ENCODE measurements at places on chromosomes 11 and 22.

GRCh38 chr22:49163258-49163959, 664.3 kb downstream of the BRD1 start:
- no peak for ATAC-seq

DNA sequence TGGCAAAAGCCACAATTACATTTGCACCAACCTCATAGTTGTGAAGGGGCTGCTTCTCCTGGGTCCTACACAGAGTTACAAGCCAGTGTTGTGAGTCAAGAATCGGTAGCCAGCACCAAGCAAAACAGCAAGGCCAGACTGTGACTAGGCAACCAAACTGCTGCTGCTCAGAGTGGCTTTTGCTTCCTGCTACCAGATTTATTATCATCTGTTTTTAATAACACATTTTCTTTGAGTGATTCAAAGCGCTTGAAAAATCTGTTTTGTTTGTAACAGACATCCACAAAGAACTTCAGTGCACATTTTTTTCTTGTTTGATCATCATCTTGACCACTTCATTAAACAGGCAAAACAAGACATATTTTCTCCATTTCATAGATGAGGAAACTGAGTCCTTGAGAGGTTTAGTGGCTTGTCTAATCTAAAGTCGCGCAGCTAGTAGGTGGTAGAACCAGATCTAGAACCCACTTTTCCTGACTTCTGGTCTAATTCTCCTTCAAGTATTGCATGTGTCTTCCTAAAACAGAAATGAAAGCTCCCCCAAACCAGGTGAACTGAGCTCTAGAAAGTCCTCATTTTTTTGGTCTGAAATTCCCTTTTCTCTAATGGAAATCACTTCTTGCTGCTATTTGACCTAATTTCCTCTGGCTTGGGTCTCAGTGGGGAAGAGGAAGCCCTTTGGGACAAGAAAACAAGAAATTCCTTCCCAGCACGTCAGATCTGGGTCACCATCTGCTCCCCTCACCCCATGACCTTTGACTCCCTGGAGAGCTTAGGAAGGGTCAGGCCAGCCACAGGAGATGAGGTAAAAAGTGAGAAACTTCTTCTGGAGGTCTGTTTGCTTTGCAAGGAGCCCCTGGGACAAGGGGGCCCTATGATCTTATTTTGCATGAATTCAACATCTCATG, 39.9 kb downstream of the CWC15 start:
- ATAC-seq, result no peak

DNA sequence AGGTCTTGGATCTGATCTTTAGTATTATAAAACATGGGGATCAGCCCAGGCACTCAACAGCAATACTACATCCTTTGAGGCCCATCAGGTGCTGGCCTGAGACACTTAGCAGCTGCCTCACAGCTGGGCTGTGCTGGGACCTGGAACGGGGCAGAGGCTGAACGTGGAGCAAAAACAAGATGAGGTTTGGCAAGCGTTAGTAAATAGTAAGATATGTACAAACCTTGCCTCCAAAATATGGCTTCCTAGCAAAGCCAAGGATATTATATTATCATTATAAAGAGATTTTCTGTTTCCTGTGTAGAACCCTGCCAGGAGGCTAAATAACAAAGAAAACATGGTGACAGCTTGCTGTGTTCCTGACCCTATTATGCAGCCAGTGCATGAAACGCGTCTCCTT, 60.0 kb upstream of the SPON1 start:
- no peak for ATAC-seq

- ATAC-seq, result no peak
Observed at GRCh38 chr11:11486002-11486401, 133.0 kb upstream of the CSNK2A3 start.

- ATAC-seq, result peak; percentile 53
Observed at GRCh38 chr22:46239261-46240048, 10.6 kb downstream of the CDPF1 start.

DNA sequence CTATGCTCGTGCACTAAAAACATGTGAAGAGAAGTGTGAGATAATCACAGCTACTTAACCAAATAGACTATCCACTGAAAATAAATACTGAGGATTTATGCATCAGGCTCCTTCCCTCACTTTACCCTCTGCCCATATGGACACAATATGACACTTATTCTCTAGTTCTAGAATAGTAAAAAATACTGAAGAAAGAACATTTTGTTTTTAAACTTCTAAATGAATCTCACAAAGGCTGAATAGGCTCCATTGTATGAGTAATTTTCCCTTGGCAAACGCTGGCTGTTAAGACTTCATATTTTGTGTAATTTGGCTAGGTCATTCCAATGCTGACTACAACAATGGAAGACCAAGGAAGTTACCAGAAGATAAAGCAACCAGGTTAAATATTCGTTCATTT, 9.9 kb downstream of the HPS5 start:
- ATAC-seq, result no peak

DNA sequence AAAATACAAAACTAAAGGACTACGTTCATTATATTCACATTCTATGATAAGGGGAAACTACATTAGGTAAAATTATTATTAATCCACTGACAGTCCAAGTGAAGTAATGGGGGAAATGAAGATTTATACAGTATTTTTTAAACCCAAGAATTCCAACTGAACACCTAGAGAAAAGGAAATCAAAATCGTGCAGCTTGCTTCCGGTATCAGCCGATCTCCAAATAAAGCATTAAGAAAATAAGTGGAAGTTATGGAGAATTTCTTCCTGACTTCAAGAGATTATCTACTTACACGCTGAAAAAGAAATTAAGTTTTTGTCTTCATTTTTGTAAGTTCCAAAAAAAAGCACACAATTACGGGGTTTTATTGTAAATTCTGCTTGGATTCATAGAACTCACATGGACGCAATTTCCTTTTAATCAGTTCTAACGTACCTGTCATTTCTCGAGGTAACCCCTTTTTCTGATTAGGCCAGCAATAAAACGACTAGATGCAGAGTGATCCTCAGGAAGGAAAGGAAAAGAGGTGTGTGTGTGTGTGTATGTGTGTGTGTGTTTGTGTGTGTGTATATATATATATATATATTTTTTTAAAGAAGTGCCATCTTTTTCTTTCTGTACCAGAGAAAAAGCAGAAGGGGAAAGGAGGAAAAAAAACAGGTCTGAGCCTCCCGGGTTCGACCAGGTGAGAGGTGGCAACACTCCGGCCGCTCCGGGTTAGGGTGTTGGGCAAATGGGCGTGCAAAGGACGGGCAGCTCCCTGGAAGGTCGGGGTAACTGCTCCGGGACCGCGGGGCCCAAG, 1.1 kb downstream of the ZBTB44 start:
- ATAC-seq, result no peak

DNA sequence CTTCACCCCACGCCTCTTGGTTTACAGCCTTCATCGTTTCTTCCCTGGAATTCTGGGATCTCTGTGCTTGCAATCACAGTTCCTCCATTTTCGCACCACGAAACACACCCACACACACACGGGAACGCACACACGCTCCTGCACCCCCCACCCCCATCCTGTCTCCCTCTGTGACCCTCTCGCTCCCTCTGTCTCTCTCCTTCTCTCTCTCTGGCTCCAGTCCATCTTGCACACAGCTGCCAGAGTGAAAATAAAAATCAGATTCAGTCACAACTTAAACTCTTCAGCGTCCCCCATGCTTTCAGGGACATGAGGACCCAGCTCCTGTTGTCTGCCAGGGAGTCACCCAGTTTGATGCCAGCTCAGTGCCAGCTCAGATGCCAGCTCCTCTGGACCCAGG, 3.0 kb downstream of the GAL start:
- ATAC-seq, result no peak

GRCh38 chr11:109851780-109852390, 241.3 kb upstream of the ZC3H12C start:
- no peak for ATAC-seq

- ATAC-seq, result no peak
Observed at GRCh38 chr11:113773092-113773415, 438 bp downstream of the ZW10 start.

DNA sequence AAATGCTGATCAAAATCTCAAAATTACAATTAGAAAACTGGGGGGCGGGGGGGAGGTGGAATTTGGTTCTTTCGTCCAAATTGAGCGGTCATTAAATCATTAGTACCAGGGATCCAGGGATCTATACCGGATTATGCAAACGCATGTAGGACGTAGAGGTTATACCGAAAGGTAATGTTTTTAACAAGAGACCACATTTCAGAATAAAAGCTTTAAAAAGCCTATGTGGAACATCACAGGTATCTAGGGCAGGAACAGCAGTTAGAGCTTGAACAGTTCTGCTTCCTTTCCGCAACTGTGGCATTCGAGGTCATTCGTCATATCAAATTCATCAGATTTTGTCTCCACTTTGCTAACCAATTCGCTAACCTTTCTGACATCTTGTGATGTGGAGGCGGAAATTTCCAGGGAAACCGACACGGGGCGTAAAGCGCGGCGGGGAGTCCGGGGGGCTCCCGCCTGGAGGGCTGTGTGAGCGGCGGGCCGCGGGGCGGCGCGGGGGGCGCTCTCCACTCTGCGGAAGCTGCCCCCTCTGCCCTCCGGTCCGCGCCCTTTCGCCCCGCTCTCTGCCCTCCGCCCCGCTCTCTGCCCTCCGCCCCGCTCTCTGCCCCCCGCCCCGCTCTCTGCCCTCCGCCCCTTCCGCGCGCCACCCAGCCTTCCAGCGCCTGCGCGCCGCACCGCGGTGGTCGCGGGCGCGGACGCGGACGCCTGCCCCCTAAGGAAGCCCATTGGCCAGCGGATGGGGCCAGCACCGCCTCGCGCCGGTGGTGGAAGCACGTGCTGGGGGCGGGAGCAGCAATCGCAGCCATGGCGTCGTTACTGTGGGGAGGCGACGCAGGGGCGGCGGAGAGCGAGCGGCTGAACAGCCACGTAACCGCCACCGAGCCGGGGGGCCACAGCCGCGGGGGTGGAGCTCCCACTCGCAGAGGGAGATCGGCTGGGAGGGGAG, at the start of gene DDX25:
Gene DDX25 (plus strand): TSS at position 798 of the 949 bp plus-strand sequence. CDS start 10 bp downstream, at position 808.
- ATAC-seq, result no peak

GRCh38 chr22:41722496-41722895, 23.2 kb downstream of the MEI1 start:
- no peak for ATAC-seq

DNA sequence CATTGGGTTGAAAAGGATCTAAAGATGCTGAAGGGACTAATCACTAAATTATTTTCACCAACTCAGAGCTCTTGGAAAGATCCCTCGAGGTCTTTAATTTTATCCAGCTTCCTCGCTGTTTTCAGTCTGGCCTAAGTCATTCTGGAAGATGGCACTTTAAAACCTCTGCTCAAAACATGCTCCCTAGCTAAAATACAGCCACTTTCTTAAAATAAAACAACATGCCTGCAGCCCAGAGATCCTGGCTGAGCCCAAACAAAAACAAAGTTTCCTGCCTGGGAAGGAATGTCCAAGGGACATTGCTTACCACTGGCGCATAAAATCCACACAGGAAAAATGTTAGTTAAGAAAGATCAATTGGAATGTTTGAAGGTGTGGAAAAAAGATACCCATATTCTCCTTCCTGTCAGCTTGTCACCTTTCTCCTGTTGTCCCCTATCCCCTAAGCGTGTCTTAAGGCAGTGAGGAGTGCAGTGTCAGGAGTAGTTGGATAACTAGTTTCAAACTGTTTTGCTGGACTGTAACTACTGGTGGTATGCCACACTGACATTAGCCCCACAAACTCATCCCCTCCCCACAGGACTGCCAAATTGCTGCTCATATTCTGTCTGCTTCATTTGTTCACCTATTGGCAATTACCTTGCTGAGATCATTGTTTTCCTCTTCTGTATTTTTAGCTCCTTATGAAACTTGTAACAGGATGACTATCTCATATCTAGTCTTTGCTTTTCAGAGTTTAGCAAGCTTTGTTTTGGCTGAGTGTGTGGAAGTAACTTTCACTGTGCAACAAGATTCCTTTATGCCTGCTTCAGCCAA, 108.3 kb upstream of the SESN3 start:
- no peak for ATAC-seq

DNA sequence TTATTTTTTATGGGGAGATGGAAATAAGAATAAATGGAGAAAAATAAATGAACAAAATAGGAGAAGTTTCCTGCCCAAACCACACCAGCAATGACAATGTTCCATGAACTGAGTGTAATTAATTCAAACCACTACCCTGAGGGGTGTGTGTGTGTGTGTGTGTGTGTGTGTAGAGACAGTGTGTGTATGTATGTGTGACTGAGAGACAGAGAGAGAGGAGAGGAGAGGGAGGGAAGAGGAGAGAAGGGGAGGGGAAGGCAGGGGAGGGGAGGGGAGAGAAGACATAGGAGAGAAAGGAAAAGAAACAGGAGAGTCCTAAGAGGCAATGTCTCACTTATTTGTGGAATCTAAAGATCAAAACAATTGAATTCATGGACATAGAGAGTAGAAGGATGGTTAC, 65.0 kb upstream of the POU2AF1 start:
- ATAC-seq, result no peak

- peak; percentile 21 for ATAC-seq
Observed at GRCh38 chr11:102225689-102226568, 91.4 kb upstream of the BIRC3 start.

GRCh38 chr11:95682552-95682951, 107.0 kb downstream of the FAM76B start:
- no peak for ATAC-seq

DNA sequence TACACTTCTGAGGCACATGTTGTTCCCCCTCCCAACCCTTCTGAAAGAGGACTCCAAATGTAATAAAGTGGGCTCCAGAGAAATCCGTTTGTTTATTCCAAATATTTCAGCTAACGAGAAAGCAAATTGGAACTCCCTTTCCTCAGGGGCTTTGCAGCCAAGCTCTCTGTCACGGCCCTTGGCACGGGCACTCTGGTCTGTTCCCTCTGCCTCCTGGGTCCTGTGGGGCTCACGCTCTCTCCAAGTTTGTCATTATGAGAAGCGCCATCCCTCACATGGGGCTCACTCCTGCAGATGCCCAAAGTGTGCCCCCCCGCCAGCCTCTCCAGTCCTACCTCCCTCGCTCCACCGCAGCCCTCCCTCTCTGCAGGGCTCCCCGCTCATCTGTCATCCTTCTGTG, 125.4 kb upstream of the POU2AF2 start:
- no peak for ATAC-seq

DNA sequence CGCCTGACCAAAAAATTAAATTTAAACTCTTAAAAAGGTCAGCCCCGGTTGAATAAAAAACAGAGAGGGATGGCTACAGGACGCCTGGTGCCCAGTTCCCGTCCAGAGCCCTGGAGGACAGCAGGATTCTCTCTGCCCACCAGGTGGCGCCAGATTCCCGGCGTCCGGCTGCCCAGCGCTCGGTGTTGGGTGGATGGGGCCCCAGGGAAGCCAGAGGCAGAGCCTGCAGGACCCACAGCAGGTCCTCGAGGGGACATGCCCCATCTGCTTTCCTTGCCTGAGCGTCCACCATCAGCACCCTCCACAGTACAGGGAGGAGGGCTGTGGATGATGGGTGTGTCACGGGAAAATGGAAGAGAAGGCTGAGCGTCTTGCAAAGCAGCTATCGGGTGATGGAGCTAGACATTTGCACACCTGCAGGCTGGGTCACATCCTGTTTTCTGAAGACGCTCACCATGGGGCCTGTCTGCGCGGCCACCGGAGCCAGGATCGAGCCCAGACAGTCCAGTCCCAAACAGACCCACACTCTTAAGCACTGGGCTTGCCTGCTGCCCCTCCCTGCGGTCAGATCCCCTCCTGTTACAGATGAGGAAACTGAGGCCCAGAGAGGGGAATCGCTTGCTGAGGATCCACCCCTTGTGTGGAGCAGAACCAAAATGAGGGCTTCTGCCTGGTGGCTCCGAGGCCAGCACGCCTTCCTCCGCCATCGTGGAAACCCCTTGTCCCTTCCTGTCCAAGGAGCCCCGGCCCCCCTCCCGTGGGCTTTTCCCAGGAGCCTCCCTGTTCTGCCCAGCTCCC, 18.5 kb upstream of the CBX7 start:
- peak; percentile 91 for ATAC-seq

GRCh38 chr11:6813656-6814055, 14.2 kb upstream of the OR6A2 start:
- no peak for ATAC-seq
